ENCODE measurements at places on chromosomes 11 and 22.

DNA sequence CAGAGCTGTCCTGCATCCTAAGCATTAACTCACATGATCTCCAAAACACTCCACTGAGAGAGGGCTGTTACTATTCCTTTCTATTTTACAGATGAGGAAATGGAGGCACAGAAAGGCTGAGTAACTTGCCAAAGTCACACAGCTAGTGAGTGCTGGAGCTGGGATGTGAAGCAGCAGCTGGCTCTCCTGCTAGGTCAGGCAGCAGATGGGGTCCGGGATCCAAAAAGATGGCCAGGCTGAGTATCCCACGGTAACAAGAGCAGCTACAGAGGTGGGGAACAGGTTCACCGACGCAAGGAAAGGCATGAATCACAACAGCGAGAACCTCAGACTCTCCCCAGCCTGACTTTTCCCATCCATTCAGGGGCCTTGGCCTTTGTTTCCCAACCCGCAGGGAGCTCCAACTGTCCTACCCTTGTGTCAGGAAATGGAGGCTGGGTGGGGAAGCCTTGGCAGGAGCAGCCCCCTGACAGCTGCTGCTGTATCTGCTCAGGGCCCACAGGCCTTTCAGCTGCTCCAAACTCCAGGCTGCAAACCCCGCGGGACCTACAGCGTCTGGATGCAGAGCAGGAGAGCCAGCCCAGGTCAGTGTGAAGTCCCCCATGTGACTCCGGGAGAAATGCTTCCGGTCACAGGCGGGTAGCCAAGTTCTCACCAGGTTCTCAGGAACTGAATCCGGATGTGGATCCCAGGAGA lies 29.5 kb downstream of the DKK3 start:
- no peak for DNase-seq

GRCh38 chr11:66101066-66101464 lies 31.0 kb downstream of the PACS1 start:
- no peak for DNase-seq

DNA sequence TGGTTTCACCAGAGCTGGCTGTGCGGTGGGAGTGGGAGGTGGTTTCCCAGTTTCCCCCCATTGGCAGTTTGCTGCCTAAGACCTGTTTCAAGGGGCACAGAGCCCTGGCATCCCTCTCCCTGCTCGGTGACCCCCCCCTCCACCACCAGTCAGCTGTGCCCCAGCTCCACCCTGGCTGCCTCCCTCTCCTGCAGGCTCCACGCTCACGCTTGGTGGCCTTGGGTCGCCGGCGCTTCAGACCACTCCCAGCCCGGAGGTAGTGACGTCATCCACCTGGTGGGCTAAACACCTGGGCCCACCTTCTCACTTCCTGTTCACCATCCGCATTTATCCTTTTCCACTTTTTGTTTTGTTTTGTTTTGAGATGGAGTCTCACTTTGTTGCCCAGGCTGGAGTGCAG lies 7.8 kb downstream of the GAL start:
- no peak for DNase-seq

DNA sequence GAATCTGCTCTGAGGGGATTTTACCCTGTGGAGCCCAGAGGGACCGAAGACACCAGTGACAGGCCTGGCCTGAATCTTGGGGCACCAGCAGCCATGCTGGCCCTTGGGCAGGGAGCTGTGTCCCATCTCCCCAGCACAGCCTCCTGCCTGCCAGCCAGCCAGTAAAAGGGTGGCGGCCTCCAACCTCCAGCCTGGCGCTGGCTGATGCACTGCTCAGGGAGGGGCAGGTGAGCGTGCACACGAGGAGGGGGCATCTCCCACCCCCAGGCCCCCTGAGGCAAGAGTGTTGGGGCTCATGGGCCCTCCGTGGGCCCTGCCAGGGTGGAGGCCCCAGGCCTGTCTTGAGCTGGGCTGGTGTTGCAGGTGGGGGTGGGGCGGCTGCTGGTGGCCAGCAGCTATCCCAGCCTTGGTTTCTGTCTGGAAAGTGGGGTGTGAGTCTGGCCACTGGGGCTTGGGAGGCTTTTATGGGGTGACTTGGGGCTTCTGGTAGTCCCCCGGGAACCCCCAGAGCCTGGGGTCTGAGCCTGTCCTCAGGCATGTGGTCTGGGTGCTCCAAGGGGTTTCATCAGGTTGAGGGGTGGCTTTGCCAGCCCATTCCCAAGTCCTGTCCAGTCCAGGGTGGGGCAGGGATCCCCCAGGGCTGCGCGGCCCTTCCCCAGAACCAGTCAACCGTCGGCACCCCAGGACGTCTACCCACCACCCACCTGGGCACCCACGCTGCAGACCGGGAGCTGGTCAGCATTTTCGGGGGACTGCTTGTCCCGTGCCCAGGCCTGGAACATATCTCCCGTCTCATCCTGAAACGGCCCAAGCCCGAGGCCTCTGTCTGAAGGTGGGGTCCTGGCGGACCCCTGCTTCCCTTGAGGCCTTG lies 17.8 kb downstream of the TSPAN4 start:
- DNase-seq = no peak

- no peak for DNase-seq
Measured at GRCh38 chr22:46761539-46762237, 762 bp upstream of the TBC1D22A start.

GRCh38 chr11:72831521-72832300 lies 17.5 kb downstream of the ATG16L2 start:
- DNase-seq = no peak

GRCh38 chr11:27916541-27917100 lies 191.3 kb downstream of the KIF18A start:
- DNase-seq = no peak

DNA sequence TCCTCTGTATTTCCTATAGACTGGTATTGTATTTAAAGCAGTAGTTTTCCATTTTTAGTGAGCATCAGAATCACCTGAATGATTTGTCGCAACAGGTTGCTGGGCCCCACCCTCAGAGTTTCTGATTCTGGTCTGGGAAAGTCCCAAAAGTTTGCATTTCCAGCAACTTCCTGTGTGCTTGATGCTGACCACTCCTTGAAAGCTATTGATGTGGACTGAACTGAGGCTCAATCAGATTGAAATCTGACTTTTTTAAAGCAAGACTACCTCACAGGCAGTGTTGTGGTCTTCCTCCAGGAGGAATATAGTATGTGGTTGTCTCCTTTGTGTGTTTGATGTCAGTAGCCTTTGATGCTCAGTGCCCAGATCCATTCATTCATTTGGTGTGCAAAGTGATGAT lies 17.2 kb upstream of the MPZL2 start:
- no peak for DNase-seq

- no peak for DNase-seq
Measured at GRCh38 chr11:125075242-125075625, 12.1 kb downstream of the SLC37A2 start.

Data from GF-D8 (cell line).